ENCODE measurements at places on chromosomes 16 and 17.
A peak's percentile ranks its signal among the peaks of the same experiment; 100 is the strongest.

DNA sequence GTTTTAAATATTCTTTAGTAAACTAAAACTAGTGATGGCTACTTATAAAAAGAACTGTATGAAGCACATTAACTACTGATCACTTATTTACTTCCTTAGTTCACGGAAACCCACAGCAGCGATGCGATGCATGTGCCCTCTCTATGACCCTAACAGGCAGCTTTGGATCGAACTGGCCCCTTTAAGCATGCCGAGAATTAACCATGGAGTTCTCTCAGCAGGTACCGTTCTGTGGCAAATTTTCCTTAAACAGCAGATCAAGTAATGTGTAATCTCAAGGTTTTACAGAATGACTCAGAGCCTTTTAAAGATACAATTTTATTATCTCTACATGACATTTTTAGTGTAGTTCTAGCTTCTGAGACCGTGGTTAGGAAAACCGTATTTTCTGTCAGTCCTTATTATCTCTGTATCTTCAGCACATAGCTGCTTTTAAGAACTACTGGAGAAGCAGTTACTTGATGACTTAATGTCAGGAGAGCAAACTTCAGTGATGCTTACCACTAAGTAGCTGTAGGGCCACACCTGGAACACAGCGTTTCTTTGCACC, 43.0 kb downstream of the GAN start:
- peak; percentile 12 for DNase-seq

DNA sequence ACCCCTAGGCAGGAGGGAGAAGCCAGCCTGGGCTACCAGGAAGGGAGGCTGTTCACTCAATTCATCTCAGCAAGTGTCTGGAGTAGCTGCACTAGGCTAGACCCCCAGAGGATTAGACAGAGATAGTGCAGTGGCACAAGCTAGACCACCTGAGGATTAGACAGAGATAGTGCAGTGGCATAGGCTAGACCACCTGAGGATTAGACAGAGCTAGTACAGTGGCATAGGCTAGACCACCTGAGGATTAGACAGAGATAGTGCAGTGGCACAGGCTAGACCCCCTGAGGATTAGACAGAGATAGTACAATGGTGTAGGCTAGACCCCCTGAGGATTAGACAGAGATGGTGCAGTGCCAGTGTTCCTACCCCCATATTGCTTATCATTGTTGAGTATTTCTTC, 74.1 kb upstream of the SDK2 start:
- DNase-seq, result no peak

- no peak for DNase-seq
These were observed 110.2 kb upstream of the ELAC2 start for GRCh38 chr17:13127921-13128602.

- peak; percentile 51 for DNase-seq
These were observed 306.1 kb upstream of the XYLT1 start for GRCh38 chr16:17776888-17777287.

GRCh38 chr16:86569701-86570447, 3.2 kb downstream of the FOXC2 start:
- no peak for DNase-seq

DNA sequence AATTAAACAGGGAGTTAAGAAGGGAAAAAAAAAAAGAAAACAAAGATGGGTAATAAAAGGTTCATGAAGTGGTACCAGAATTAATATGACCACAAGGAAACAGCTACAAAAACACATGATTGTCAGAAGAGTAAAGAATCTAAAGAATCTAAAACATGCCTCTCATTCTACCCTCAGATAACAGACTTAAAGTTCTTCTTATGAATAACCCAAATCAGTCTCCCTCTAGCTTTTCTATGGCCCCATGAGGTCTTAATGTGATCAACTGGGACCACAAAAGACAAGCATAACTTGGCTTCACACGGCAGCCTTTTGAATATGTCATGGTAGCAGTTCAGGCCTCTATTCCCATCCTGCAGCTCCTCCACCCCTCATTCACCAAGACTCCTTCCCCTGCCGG, 6.9 kb downstream of the MYH10 start:
- peak; percentile 20 for DNase-seq

DNA sequence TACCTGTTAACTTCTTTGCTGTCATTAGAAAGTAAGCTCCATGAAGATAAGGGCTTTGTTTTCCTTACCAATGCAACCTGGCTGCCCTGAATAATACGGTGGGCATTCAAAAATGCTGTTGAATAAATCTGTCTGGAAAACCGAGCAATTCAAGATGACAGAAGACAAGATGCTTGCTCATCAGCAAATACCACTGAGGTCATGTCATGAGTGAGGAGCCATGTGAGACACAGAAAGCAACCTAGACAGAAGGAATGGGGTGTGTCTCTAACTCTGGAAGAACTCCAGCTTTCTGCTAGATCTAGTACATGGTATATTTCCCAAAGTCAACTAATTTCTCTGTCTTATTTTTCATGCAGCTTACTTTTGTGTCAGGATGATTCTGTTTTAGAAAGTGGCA, 64.2 kb downstream of the STH start:
- peak; percentile 75 for DNase-seq

DNA sequence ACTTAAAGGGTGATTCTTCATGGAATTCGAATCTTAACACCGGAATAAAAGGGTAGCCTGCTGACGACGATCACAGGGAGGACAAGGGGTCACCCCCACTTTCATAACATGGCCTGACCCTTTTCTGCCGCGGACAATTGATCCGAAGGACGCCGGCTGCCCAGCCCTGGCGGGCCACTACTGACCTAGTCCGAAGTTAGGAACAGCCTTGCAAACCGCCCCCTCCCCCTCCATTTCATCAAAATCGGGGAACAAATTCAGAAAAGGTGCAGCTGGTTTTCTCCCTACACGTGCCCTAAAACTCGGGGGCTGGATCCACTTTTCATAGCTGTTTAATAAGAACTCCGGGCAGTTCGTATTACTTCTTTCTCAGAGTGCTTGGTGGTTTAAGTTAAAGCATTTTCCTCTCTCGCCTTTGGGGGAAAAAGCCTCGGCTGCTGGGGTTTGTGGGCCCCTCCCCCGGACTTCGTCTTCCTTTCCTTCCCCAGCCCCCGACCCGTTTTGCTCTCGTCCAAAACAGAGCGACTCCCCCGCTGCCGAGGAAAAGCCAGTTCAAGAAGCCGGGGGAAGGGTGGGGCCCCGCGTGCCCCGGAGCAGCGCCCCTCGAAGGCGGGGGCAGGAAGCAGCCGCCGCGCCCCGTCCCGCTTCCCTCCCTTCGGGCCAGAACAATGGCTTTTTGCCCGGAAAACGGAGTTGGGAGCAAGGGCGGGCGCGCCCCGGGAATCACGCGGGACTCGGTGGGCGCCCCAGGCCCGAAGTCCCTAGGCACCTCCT, 641 bp upstream of the CBX2 start:
- DNase-seq, result peak; percentile 62

DNA sequence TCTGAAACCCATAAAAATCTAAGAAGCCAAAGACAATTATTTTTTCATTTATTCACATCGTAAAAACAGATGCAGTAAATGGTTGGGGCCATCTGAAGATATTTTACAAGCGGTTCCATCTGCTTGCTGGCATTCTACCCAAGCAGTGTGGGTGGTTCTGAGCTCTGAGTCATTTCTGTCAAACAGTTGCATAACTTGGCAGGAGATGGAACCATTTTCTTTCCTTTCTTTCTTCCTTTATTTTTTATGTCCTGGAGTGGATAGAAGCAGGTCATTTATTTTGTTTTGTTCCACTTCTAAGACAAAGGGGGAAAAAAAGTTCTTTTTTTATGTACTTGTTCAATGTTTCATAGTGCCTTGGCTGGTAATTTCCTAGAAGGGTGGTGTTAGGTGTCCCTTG, 1151.9 kb upstream of the GOT2 start:
- DNase-seq, result peak; percentile 91

- no peak for DNase-seq
These were observed 78.3 kb downstream of the IRX3 start for GRCh38 chr16:54208237-54208636.

- DNase-seq, result no peak
These were observed 69.8 kb downstream of the METRNL start for GRCh38 chr17:83149029-83149725.

DNA sequence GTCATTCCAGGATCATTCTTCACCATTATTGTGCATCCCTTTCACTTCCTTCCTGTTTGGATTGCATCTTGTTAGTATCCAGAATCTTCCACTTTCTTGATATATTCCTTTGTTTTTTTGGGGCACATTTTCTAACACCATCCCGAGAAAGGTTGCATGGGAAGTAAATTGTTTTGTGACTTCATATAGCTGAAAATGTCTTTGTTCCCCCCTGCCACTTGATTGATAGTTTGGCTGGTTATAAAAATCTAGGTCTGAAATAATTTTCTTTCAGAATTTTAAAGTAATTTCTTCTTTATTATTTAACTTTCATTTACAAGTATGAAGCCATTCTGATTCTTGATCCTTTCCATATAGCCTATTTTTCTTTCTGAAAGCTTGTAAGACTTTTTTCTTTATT, 32.7 kb downstream of the GAN start:
- no peak for DNase-seq

DNA sequence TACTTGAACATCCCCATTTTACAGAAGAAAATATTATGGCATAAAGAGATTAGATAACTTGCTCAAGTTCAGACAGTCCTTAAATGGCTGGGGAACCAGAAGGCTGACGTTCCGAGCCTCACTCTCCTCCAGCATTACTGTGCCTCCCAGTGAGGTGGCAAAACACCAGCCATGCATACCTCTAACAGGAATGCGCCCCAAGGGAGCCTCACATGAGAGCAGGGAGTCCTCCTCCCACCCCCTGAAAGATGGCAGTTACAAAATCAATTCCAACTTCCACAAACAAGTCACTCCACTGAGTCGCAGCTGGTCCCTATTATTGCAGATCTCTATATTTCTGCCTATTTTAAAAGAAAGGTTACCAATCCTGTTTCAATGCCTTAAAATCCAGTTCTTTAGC, 55.5 kb downstream of the ANKFY1 start:
- peak; percentile 53 for DNase-seq

GRCh38 chr16:48153774-48154173, 2.0 kb downstream of the ABCC12 start:
- DNase-seq, result peak; percentile 45

GRCh38 chr16:26149364-26150190, 457.8 kb downstream of the HS3ST4 start:
- DNase-seq, result no peak

DNA sequence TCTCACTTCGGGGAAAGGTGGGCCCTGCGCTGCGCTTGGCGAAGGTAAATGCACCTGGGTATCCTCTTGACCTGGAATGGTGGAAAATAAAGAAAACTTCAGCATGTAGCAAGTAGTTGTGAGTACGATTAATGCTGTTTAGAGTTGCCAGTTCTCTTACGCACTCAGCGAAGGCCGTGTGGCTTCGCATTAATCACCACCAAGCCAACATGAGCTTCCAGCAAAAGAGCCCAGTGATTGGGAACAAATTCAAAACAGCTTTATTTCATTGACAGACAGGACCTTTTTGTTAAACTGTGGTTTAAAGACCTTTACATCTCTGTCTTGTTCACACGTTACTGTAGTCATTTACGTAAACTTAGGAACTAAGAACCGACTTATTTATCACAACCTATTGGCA, 531.4 kb downstream of the MAF start:
- no peak for DNase-seq

GRCh38 chr17:82802075-82802780, 37.6 kb downstream of the ZNF750 start:
- peak; percentile 10 for DNase-seq

DNA sequence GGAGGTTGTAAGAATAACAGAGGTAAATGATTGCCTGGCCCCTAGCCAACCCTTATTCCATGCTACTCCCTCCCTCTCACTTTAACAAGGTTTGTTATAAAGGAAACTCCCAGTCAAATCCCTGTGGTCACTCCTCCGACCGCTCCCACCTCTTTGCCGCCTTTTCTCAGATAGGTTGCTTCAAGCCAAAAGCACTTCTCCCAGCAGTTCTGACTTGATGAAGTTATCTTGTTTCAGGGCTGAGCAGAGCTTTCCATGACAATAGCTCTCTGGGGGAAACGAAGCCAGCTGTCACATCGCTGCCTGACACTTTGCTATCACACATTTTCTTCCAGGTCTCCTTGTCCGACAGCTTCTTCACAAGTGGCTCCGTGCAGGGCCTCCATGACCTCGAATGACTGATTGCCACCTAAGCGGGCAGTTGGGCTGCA, 278.6 kb downstream of the HAPSTR1 start:
- no peak for DNase-seq

DNA sequence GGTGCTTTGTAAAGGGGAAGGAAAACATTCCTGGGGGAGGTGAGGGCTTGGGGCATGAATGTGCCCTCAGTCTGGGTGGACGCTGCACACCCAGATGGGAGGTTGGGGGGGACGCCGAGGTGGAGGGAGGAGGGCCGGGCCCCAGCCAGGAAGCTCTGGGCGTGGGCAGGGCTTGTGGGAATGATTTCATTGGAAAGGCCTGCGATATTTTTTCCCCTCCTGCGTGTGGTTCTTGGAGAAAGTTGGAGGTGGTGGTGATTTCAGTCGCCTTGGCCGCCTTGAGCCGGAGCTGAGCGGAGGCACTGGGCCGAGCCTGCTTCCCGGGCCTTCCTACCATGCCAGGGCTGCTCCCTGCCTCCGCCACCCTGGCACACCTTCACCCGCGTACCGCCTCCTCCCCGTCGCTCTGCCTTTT, 26.4 kb upstream of the CLEC18A start:
- DNase-seq, result no peak

GRCh38 chr16:70644763-70645597, 1.4 kb upstream of the IL34 start:
- DNase-seq, result no peak

- peak; percentile 62 for DNase-seq
These were observed 51.2 kb downstream of the RMI2 start for GRCh38 chr16:11396241-11397048.

GRCh38 chr16:19118938-19119431, 5.2 kb downstream of the ITPRIPL2 start:
- DNase-seq, result peak; percentile 93

- DNase-seq, result peak; percentile 62
These were observed 969.7 kb downstream of the CDH11 start for GRCh38 chr16:64151990-64152767.

GRCh38 chr17:73427198-73427597, 115.4 kb upstream of the CDC42EP4 start:
- no peak for DNase-seq

GRCh38 chr17:27457731-27458523, 1.7 kb downstream of the KSR1 start:
- DNase-seq, result peak; percentile 42

DNA sequence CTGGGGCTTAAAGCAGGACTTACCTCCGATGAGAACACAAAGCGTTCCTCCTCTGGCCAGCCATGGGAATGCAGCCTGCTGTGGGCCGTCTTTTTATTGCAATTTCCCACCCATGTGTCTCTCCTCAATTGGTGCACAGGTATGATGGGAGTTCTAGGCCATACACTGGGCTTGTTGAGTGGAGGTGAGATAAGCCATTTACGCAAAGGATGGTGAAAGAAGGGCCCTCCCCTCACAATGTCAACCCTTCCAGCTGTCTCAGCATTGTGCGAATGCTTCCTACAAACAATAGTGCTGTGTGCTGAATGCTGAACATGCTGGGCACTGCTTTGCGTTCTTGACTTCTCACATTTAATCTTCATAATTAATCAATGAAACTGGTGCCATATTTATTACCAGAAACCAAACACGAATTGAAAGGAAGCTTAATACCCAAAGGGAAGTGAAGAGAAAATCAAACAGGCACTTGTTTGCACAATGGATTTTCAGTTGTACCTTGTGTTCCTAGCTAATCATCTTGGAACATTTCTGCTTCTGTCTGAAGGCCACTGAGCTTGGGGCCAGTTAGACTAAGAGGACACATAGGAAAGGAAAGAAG, at the start of gene GP2:
TSS of gene GP2 (minus strand) at position 70 of the 598 bp plus-strand sequence. CDS start 1,082 bp downstream, outside the sequence.
- DNase-seq, result no peak

GRCh38 chr17:71496552-71496951, 624.3 kb upstream of the SOX9 start:
- DNase-seq, result peak; percentile 25

Data from M059J (cell line).